ENCODE measurements at places on chromosomes 3 and 15.

- H3K4me1 ChIP-seq: peaks cover 13% of the 10 kb centered on the region
- H3K4me3 ChIP-seq: no peak overlapping the region
- no peak overlapping the region for H3K27ac ChIP-seq
- H3K36me3 ChIP-seq: no peaks in the 10 kb centered on the region
Observed at GRCh38 chr3:71521021-71521352, 62.5 kb downstream of the FOXP1 start.

DNA sequence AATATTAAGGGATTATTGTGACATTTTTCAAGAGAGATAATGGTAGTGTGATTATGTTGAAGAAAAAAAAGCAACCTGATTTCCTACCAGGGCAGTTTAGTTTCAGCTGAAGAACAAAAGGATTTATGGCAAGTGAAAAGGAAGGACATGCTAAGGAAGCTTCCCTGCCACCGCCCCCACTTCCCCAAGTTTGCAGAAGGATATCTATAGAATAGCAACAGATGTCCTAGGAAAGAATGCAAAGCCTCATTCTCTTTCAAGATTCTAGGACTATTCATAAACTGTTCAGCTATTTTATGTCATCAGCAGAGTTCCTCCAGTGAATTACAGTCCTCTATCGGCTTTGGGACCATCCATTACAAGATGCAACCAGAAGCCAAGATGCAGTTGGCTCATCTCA is 160.8 kb downstream of the SATB1 start:
- no peaks in the 10 kb centered on the region for H3K27me3 ChIP-seq
- no peak overlapping the region for H3K4me3 ChIP-seq
- H3K27ac ChIP-seq: no peak overlapping the region
- no peak for DNase-seq
- no peaks in the 10 kb centered on the region for H3K36me3 ChIP-seq

GRCh38 chr3:42886294-42886822 is 10.7 kb upstream of the CYP8B1 start:
- H3K27me3 ChIP-seq: no peaks in the 10 kb centered on the region
- DNase-seq: no peak
- no peak overlapping the region for H3K4me3 ChIP-seq

- no peak for DNase-seq
- no peaks in the 10 kb centered on the region for H3K27me3 ChIP-seq
- no peak overlapping the region for H3K4me3 ChIP-seq
- peaks cover 6% of the 10 kb centered on the region for H3K36me3 ChIP-seq
- H3K4me1 ChIP-seq: no peaks in the 10 kb centered on the region
Observed at GRCh38 chr3:13332740-13333139, 87.4 kb downstream of the NUP210 start.

DNA sequence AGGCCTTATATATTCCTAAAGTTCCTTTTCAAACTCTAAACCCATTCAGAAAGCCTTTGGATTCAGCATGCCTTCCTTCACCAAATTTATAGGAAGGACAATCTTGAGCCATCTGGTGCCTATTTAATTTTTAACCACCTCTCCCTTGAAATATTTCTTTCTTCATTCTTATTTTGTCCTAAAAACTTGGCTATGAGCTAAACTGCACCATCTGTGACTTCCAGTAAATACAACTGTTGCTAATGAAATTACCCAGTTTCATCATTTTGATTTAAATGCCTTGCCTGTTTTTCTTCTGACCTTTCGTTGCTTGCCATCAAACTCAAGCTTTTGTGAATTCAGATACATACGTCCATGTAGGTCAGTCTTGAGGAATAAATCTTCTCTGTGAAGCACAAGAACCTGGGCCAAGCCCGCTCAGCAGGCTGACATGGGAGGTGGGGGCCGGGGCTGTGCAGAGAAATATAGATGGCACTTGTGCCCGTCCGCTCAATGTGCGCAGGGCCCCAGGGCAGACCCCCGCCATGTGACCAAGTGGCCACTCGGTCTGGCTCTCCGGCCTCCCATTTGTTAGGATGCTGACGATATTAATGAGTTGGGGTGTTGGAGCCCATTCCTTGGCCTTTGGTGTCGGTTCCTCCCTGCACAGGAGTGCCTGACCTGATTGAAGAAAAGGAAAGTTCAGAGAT is 335.9 kb downstream of the VPS13C start:
- no peak overlapping the region for H3K4me3 ChIP-seq
- DNase-seq: no peak

GRCh38 chr15:31296219-31296645 is 30.4 kb upstream of the KLF13 start:
- DNase-seq: no peak
- H3K36me3 ChIP-seq: no peaks in the 10 kb centered on the region
- H3K4me1 ChIP-seq: peaks cover 30% of the 10 kb centered on the region
- H3K27ac ChIP-seq: no peak overlapping the region

- H3K27ac ChIP-seq: no peak overlapping the region
- H3K4me3 ChIP-seq: no peak overlapping the region
- no peaks in the 10 kb centered on the region for H3K36me3 ChIP-seq
- no peaks in the 10 kb centered on the region for H3K27me3 ChIP-seq
- H3K4me1 ChIP-seq: no peaks in the 10 kb centered on the region
- no peak for DNase-seq
Observed at GRCh38 chr3:153350420-153350819, 188.4 kb downstream of the RAP2B start.

DNA sequence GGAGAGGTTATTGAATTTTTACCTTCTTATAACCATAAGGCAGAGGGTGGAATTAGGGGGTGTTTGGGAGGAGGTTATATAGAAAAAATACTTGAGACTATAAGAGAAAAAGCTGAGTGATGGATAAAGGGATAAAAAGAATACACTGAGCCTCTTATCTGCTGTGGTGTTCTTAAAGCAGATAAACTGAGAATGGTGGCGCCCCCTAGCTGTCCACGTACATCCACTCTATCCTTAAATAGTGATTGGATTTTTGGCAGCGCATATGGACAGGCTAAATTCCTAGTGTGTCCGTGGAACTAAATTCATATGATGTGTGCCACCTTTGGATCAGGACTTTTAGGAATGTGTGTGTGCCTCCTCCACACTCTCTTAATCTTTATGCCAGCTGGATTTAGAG is 121.1 kb downstream of the OXSM start:
- DNase-seq: no peak
- H3K36me3 ChIP-seq: no peaks in the 10 kb centered on the region
- H3K4me3 ChIP-seq: no peak overlapping the region
- H3K27ac ChIP-seq: no peak overlapping the region

DNA sequence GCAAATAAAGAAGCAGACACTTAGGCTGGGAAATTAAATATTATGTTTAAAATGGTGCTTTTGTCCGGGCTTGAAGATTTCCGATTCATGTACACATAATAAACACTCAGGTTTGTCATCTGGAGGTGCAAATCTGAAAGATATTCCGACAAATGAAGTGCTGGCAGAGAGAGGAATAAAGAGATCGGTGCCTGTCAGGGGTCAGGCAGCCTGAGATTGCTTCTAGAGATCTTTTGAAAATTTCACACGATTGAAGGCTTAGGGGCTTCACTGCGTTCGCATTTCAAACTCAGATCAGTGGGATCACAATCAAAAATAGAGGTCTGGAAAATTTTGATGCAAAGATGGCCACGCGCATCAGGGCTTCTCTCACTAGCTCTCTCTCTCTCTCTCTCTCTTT is 33.2 kb downstream of the NR2F2 start:
- H3K27me3 ChIP-seq: peaks cover 98% of the 10 kb centered on the region
- no peak overlapping the region for H3K4me3 ChIP-seq
- H3K4me1 ChIP-seq: peaks cover 34% of the 10 kb centered on the region
- H3K27ac ChIP-seq: no peak overlapping the region
- DNase-seq: no peak
- H3K36me3 ChIP-seq: no peaks in the 10 kb centered on the region

DNA sequence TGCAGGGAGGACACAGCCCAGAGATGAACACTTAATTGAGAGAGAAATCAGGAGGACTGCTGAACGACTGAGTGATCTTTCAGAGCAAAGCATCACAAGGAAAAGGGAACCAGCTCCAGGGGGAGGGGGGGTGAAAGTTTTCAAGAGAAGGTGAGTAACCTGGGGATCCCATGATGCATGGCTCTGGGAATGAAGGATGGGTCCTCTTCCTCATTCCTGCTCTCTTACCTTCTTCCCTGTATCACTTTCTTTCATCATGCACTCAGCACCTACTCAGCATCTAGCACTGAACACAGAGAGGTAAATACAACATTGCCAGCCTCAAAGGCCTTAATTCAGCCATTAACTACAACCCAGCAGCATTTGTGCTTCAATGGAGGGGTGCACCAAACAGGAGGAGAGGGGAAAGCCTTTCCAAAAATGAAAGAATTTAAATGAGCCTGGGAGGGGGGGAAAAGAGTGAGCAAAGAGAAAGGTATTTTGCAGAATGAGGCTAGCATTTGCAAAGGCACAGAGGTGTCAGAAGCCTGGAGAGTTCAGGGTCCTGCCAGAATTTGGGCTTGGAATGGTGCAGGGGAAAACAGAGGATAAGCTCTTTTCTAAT is 427.4 kb downstream of the FOXP1 start:
- H3K27me3 ChIP-seq: no peaks in the 10 kb centered on the region
- no peaks in the 10 kb centered on the region for H3K4me1 ChIP-seq
- no peak overlapping the region for H3K27ac ChIP-seq
- DNase-seq: no peak
- no peaks in the 10 kb centered on the region for H3K36me3 ChIP-seq

GRCh38 chr3:16534640-16535262 is 21.3 kb upstream of the RFTN1 start:
- H3K4me3 ChIP-seq: no peak overlapping the region
- DNase-seq: no peak
- no peaks in the 10 kb centered on the region for H3K36me3 ChIP-seq
- H3K4me1 ChIP-seq: no peaks in the 10 kb centered on the region
- H3K27ac ChIP-seq: no peak overlapping the region

DNA sequence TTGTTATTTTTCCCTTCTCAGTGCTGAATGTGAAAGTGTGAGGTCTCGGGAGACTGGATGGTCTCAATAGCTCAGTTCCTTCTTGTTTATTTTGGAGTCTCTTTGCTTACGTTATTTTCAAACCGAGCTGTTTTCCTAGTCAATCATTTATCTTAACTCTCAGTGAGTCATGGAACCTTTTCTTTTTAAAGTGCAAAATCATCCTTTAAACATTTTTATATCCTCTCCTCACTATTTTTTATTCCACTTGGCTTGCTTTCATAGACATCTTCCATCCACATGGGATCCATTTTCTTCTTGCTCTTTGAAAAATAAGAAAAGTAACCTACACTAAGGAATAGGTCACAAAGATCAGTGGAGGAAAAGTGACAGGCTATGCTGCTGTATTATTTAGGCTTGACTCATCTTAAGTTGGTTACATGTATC is 497.8 kb downstream of the NAALADL2 start:
- no peaks in the 10 kb centered on the region for H3K36me3 ChIP-seq
- DNase-seq: no peak
- no peaks in the 10 kb centered on the region for H3K27me3 ChIP-seq

GRCh38 chr3:58387650-58388546 is 45.7 kb downstream of the PDHB start:
- peaks cover 39% of the 10 kb centered on the region for H3K4me1 ChIP-seq
- no peak overlapping the region for H3K4me3 ChIP-seq
- DNase-seq: no peak
- H3K27me3 ChIP-seq: no peaks in the 10 kb centered on the region
- no peaks in the 10 kb centered on the region for H3K36me3 ChIP-seq
- H3K27ac ChIP-seq: peak overlapping the region; percentile 55

GRCh38 chr3:10530241-10530640 is 24.9 kb upstream of the ATP2B2 start:
- H3K36me3 ChIP-seq: no peaks in the 10 kb centered on the region
- DNase-seq: peak; percentile 58
- H3K27me3 ChIP-seq: peaks cover 16% of the 10 kb centered on the region
- no peak overlapping the region for H3K4me3 ChIP-seq
- H3K4me1 ChIP-seq: no peaks in the 10 kb centered on the region

- no peak for DNase-seq
- peaks cover 17% of the 10 kb centered on the region for H3K4me1 ChIP-seq
- no peak overlapping the region for H3K4me3 ChIP-seq
- H3K27ac ChIP-seq: no peak overlapping the region
- peaks cover 3% of the 10 kb centered on the region for H3K27me3 ChIP-seq
Observed at GRCh38 chr3:194321693-194322640, 29.2 kb downstream of the CPN2 start.

GRCh38 chr3:3066378-3066777 is 43.8 kb downstream of the IL5RA start:
- H3K36me3 ChIP-seq: no peaks in the 10 kb centered on the region
- DNase-seq: no peak
- H3K27me3 ChIP-seq: no peaks in the 10 kb centered on the region

DNA sequence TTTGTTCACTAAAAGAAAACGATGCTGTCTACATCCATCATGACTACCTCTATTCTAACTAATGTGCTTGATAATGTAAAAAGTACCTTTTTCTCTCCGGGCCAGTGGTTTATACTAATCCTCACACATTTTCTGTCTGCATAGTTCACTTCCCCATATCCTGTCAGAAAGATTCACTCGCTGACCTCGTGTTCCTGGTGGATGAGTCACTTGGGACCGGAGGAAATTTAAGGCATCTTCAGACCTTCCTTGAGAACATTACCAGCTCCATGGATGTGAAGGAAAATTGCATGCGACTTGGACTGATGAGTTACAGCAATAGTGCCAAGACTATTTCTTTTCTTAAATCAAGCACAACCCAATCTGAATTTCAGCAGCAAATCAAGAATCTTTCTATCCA is 33.8 kb downstream of the COL6A5 start:
- H3K27me3 ChIP-seq: no peaks in the 10 kb centered on the region
- no peak overlapping the region for H3K27ac ChIP-seq
- no peak for DNase-seq
- H3K4me1 ChIP-seq: no peaks in the 10 kb centered on the region
- H3K36me3 ChIP-seq: no peaks in the 10 kb centered on the region

DNA sequence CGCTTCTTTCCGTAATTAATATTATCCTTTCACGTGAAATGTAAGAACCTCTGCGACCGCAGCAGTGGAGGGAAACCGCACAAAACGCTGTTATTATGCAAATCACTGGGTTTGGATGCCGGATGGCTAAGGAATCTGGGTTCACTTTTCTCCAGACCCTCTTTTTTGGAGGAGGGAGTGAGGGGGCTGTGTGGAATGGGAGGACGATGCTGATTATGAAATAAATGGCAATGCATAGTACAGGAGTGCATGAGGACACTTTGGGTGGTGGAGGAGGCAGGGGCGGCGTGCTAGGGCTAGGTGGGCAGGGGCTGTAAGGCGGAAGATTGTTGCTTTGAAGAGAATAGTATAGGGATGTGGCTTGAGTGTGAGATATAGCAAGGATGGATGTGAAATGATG is 1.8 kb downstream of the CADM2 start:
- DNase-seq: no peak
- H3K36me3 ChIP-seq: no peaks in the 10 kb centered on the region
- H3K27me3 ChIP-seq: peaks cover 32% of the 10 kb centered on the region

- no peaks in the 10 kb centered on the region for H3K36me3 ChIP-seq
- H3K4me1 ChIP-seq: no peaks in the 10 kb centered on the region
- no peak overlapping the region for H3K4me3 ChIP-seq
- H3K27me3 ChIP-seq: no peaks in the 10 kb centered on the region
- DNase-seq: peak; percentile 55
Observed at GRCh38 chr15:28947221-28947674, 61.5 kb downstream of the APBA2 start.

- peak overlapping the region; percentile 71 for H3K27ac ChIP-seq
- H3K27me3 ChIP-seq: no peaks in the 10 kb centered on the region
- no peak overlapping the region for H3K4me3 ChIP-seq
- no peaks in the 10 kb centered on the region for H3K36me3 ChIP-seq
- H3K4me1 ChIP-seq: peaks cover 25% of the 10 kb centered on the region
- no peak for DNase-seq
Observed at GRCh38 chr3:23740517-23740965, 65.2 kb upstream of the UBE2E1 start.

Data from suprapubic skin (tissue), 4 donors.